Aorta (tissue), 5 donors: ENCODE measurements at places on chromosomes 1 and 21. TPM values are rescaled to one million over a fixed set of nuclear protein-coding genes. Genes with fewer than 3 reads are reported as not detected.

The NTNG1 gene
- polyA plus RNA-seq = not detected

The TDRD5 gene
- polyA plus RNA-seq = 0.08 TPM

The C1QB gene
- polyA plus RNA-seq = 425 TPM

The TRIM17 gene
- polyA plus RNA-seq = not detected

The MYBPHL gene
- polyA plus RNA-seq = not detected

The MPZ gene
- polyA plus RNA-seq = 1.5 TPM

The HSD3B1 gene
- not detected for polyA plus RNA-seq

DNA sequence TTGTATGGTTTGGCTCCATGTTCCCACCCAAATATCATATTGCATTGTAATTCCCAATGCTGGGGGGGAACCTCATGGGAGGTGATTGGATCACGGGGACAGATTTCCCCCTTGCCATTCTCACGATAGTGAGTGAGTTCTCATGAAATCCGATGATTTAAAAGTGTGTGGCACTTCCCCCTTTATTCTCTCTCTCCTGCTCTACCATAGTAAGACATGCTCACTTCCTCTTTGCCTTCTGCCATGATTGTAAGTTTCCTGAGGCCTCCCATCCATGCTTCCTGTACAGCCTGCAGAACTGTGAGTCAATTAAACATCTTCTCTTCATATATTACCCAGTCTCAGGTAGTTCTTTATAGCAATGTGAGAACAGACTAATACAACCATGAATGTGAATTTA lies 211.6 kb upstream of the NR5A2 start:
- no peak for DNase-seq
- H3K36me3 ChIP-seq = no peaks in the 10 kb centered on the region
- H3K27ac ChIP-seq = no peak overlapping the region
- H3K4me3 ChIP-seq = no peak overlapping the region
- H3K27me3 ChIP-seq = no peaks in the 10 kb centered on the region

DNA sequence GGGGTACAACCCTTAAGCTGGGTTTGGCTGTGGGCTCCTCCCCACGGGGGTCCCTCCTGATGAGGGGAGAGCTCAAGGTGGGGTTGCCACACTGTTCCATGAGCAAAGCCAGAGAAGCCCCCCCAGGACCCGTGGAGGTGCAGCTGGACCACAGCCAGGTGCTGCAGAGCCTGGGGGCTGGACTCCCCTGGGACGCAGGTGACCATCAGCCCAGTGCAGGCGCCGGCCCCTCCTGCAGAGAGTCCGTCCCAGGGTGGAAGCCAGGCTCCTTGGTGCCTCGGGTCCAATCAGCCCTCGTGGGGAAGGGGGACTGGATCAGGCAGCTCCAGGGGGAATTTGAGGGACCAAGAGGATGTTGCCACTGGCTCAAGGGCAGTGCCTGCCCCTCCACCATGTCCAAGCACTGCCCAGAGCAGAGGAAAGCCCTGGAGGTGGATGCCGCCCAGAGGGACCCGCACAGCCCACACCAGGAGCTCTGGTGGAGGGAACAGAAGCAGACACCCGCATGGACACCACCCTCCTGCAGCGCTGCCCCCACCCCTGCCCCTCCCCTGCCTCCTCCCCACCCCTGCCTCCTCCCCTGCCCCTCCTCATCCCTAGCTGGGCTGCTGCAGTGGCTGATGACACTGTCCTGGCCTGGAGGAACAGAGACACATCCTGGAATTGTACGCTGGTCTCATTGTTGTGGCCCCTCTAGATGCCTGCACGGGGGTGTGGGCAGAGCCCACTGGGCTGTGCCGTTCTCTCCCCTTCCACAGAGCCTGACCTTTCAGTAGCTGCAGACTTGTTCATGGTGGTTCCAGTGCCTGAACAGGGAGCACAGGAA lies 30.8 kb upstream of the COL18A1 start:
- no peak overlapping the region for H3K4me3 ChIP-seq
- H3K36me3 ChIP-seq = no peaks in the 10 kb centered on the region
- H3K27ac ChIP-seq = no peak overlapping the region
- H3K4me1 ChIP-seq = no peaks in the 10 kb centered on the region
- peak; percentile 36 for DNase-seq

DNA sequence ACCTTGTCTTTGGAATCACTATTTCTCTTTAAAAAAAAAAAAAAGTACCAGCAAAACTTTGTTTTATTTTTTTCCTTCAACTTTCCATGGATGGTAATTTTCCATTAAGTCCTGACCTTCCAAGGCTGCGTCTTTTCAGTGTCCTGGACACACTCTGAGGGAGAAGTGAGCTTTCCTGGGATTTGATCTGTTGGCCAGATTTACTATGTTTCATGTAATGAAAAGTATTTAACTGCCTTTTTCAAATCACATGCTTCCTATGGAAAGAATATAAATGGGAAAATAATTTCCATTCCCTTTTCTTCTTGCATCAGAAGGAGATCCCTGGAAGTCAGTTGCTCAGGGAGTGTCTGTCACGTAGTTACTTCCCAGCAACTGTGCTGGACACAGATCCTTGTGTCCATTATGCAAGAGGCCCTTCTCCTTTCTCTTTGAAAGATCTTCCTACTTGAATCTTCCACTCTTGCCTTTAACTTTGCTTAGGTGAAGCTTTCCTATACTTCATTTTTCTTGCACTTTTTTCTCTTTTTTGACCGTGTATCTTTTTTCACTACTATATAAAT lies 59.3 kb downstream of the CENPF start:
- H3K4me1 ChIP-seq = no peaks in the 10 kb centered on the region
- no peak overlapping the region for H3K27ac ChIP-seq
- no peaks in the 10 kb centered on the region for H3K27me3 ChIP-seq
- no peak overlapping the region for H3K4me3 ChIP-seq
- DNase-seq = no peak

DNA sequence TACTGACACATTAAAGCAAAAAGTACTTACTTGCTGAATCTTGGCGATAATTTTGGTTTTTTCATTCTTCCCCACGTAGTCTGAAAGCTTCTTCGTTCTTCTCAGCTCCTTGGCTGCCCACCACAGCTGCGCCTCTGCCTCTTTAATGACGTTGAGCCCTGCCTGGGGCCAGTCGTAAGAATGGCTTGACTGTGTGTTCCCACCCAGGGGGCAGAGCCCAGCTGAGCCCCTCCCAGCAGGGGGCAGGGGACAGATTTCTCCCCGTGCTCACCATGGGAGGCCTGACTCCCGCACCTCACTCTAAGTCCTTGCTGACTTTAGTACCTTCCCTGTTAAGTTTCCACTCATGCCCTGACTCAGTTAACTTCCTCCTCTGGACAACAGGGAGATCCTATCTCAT lies 9.0 kb downstream of the CFAP298 start:
- no peak overlapping the region for H3K27ac ChIP-seq
- no peak overlapping the region for H3K4me3 ChIP-seq
- H3K4me1 ChIP-seq = no peaks in the 10 kb centered on the region

- no peaks in the 10 kb centered on the region for H3K27me3 ChIP-seq
- H3K4me3 ChIP-seq = no peak overlapping the region
- no peak for DNase-seq
- H3K36me3 ChIP-seq = no peaks in the 10 kb centered on the region
Measured at GRCh38 chr1:109523706-109524105, 14.2 kb upstream of the AMIGO1 start.

GRCh38 chr21:41928621-41929220 lies 25.1 kb downstream of the C2CD2 start:
- no peak for DNase-seq
- peaks cover 2% of the 10 kb centered on the region for H3K4me1 ChIP-seq
- H3K36me3 ChIP-seq = no peaks in the 10 kb centered on the region
- no peak overlapping the region for H3K4me3 ChIP-seq
- H3K27me3 ChIP-seq = no peaks in the 10 kb centered on the region
- H3K27ac ChIP-seq = no peak overlapping the region

- no peak overlapping the region for H3K4me3 ChIP-seq
- no peaks in the 10 kb centered on the region for H3K4me1 ChIP-seq
- DNase-seq = no peak
- H3K27ac ChIP-seq = no peak overlapping the region
- no peaks in the 10 kb centered on the region for H3K36me3 ChIP-seq
- H3K27me3 ChIP-seq = no peaks in the 10 kb centered on the region
Measured at GRCh38 chr1:168801032-168801745, 72.2 kb upstream of the DPT start.

DNA sequence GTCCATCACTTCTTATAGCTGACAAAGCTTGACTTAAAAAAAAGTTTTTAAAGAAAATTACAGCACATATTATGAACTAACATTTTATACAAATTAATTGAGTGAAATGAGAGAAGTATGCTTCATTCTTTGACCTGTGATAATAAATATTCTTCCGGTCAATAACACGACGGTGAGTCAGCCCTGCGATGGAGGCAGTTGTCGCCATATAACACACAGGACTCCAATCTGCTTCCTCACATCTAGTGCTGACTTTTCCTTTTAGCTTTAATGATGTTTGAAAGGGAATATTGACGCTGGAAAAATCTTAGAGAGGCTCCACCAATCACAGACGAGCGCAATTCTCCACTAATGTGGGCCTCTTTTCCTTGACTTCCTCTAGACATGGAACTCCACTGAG lies 166.9 kb upstream of the C1orf21 start:
- no peak overlapping the region for H3K27ac ChIP-seq
- H3K4me1 ChIP-seq = no peaks in the 10 kb centered on the region
- no peak overlapping the region for H3K4me3 ChIP-seq
- DNase-seq = no peak
- H3K36me3 ChIP-seq = no peaks in the 10 kb centered on the region

- no peaks in the 10 kb centered on the region for H3K4me1 ChIP-seq
- H3K36me3 ChIP-seq = no peaks in the 10 kb centered on the region
- DNase-seq = peak; percentile 64
- no peak overlapping the region for H3K27ac ChIP-seq
- H3K27me3 ChIP-seq = no peaks in the 10 kb centered on the region
Measured at GRCh38 chr1:235253219-235253962, 74.6 kb downstream of the ARID4B start.

DNA sequence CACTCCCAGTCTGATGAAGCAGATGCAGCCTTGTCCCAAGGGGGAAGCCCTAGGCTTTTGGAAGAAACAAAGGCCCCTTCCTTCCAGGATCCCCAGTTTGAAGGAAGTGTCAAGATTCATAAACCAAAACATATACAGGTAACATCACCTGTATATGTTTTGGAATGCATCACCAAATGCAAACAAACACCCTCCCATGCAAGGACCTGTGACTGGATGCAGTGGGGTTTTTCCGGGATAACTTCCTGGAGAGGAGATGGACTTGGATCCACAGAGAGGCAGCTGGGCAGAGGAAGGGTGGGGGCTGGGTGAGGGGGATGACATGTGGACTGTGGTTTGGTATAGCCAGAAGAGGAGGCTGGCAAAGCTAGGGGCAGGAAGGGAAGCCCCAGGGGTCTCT lies 1.5 kb upstream of the PLA2G2F start:
- no peaks in the 10 kb centered on the region for H3K36me3 ChIP-seq
- no peaks in the 10 kb centered on the region for H3K27me3 ChIP-seq
- no peak overlapping the region for H3K27ac ChIP-seq
- DNase-seq = no peak
- no peak overlapping the region for H3K4me3 ChIP-seq

DNA sequence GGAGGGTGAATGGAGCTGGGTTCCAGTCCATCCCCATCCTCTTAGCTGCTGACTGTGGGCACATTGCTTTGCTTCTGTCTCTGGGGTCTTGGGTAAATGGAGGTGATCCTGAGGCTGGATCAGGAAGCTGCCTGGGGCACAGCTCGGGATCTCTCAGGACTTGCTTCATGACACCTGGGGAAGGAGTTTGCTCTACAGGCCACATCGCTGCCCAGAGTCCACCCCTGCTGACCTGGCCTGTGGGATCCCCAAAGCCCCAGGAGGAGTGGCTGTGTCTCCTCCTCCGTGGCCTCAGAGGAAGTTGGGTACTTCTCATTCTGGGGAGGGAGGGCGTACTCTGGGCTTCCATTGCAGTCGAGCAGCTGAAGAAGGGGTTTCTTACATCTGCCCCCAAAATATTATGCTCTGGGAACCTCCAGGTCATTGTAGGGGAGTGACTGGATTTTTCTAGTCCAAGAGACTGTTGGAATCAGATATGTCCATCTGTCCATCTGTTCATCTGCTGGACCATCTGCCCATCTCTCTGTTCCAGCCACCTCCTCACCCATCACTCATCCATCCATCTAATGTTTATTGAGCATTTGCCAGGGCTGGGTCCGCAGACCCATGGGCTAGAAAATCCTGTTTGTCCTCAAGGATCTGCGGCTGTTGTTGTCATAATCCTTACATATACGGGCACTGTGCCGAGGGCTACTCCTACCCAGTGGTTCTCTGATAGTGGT lies 45.9 kb downstream of the ARHGEF10L start:
- no peaks in the 10 kb centered on the region for H3K36me3 ChIP-seq
- no peak overlapping the region for H3K4me3 ChIP-seq
- no peaks in the 10 kb centered on the region for H3K4me1 ChIP-seq
- H3K27me3 ChIP-seq = no peaks in the 10 kb centered on the region
- peak overlapping the region; percentile 34 for H3K27ac ChIP-seq

DNA sequence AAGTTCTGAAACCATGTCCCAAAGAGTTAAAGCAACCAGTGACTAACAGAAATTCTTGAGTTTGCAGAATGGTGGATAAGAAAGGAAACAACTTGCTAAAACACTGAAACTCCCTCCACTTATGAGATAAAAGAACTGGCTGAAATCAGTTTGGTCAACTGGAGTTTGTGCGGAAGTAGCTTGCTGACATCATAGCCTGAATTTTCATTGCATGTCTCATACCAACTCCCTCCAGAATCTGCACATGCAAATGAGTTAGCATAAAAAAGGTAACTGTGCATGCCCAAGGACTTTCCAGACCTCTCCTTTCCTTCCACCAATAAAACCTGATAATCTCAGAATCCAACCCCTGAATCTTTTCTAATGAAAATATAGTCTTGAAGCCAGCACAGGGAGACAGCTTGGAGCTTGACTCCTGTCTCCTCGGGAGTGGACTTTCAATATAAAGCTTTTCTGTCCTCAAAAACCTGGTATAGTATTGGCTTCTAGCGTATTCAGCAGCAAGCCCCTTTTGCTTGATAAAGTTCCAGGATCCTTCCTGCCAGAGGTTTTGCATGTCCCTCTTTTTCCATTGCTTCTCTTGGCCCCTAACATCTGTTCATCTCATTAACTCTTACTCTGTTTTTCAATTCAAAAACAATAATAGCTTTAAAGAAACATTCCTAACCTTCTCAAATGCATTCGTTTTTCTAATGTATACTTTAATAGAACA lies 785.8 kb upstream of the ADGRL4 start:
- no peak for DNase-seq
- peak overlapping the region; percentile 28 for H3K27ac ChIP-seq
- H3K36me3 ChIP-seq = no peaks in the 10 kb centered on the region
- H3K4me1 ChIP-seq = no peaks in the 10 kb centered on the region
- no peak overlapping the region for H3K4me3 ChIP-seq

DNA sequence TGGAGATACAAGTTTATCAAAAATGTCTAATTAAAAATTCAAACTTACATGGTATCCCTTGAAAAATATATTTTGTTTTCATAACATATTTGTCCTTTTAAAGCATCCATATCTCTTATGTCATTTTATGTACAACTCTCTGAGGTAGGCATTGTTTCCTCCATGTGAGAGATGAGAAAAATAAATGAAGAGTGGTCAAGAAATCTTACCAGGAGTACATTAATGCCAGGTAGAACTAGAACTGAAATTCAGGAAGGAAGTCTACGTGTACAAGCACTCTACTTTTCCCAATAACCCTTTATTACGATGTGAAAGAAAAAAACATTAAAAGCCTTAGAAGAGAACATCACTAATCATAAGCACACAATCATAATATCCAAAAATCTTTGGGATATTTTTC lies 5.6 kb downstream of the BRINP3 start:
- H3K36me3 ChIP-seq = no peaks in the 10 kb centered on the region
- no peak overlapping the region for H3K27ac ChIP-seq
- H3K4me3 ChIP-seq = no peak overlapping the region
- H3K4me1 ChIP-seq = no peaks in the 10 kb centered on the region
- no peaks in the 10 kb centered on the region for H3K27me3 ChIP-seq
